ENCODE measurements at places on chromosomes 3 and 15. TPM values are rescaled to one million over a fixed set of nuclear protein-coding genes. Genes with fewer than 3 reads are reported as not detected.

DNA sequence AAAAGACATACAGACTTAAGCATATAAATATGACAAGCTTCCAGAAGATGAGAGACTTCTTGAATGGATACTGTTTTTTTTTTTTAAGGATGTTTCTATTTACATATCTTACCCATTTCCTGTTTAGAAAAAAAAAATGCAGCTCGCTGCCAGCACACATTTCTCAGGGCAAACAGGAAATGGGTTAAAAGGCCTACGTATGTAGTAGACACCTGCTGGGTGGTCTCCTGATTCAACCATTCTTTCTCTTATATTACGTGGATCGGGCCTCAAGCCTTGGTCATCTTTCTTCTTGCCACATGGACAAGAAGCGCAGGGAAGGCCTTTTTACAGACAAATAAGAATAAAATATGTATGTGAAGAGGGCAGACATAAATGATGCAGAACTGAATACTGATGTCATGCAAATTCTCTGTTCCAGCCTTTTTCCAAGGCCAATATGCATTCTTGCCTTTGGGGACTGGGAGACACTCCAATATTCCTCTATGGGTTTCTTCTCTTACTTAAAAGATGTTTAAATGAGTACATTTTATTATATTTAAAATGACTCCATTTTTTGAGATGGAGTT is 35.0 kb upstream of the TJP1 start:
- peaks cover 41% of the 10 kb centered on the region for H3K4me1 ChIP-seq
- H3K27me3 ChIP-seq: no peaks in the 10 kb centered on the region
- DNase-seq: no peak
- H3K27ac ChIP-seq: peak overlapping the region; percentile 78
- H3K4me3 ChIP-seq: no peak overlapping the region
- no peaks in the 10 kb centered on the region for H3K36me3 ChIP-seq

The CPEB1 gene
- total RNA-seq: 2.5 TPM

GRCh38 chr3:127164615-127165014 is 28.3 kb upstream of the PRR23E start:
- DNase-seq: no peak
- peaks cover 5% of the 10 kb centered on the region for H3K4me1 ChIP-seq

GRCh38 chr3:157541506-157542236 is 38.5 kb upstream of the VEPH1 start:
- no peak overlapping the region for H3K4me3 ChIP-seq
- no peak overlapping the region for H3K27ac ChIP-seq
- H3K36me3 ChIP-seq: peaks cover 4% of the 10 kb centered on the region
- H3K4me1 ChIP-seq: 0 out of 2 replicates have a peak, but pooled peaks cover 3% of the 10 kb centered on the region

DNA sequence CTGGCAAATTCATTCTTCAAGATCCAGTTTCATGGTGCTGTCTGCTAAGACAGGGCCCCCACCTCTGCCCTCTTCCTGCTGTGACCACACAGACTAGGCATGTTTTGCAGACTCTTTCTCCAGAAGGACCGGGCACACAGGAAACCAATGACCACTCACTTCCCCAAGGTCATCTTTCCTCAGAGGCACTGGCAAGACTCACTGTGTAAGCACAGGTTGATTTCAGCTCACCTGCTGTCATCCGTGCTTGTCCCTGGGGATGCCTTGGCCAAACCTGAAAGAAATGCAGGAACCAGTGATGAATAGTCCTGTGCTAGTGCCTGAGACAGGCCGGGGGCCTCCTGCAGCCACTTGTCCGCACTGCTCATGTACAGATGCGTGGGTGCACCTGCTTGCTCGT is 33.5 kb downstream of the ALS2CL start:
- H3K27me3 ChIP-seq: no peaks in the 10 kb centered on the region
- no peak overlapping the region for H3K4me3 ChIP-seq
- no peak for DNase-seq

The PAQR5 gene
- total RNA-seq: 11.5 TPM

DNA sequence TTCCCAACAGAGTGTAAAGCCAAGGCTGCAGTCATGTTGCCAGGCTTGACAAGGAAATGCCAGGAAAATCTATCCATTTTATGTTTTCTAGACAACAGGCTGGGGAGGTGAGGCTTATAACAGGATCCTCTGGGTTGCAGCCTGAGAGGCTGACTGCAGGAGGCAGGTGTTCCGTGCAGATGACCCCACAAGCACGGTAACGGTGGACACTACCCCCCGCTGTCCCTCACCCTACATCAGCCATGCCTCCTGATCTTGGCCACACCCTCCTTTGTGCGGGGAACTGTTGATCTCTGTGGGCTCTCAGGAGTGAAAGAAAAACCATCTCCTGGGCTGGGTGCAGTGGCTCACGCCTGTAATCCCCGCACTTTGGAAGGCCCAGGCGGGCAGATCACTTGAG is 68.0 kb upstream of the ADPGK start:
- H3K4me1 ChIP-seq: peaks cover 37% of the 10 kb centered on the region
- H3K27me3 ChIP-seq: peaks cover 17% of the 10 kb centered on the region
- H3K4me3 ChIP-seq: no peak overlapping the region

The GOLGA8K gene
- 1.2 TPM for total RNA-seq

The SETD2 gene
- 39.8 TPM for total RNA-seq

The PPP2R3A gene
- total RNA-seq: 12.9 TPM

GRCh38 chr3:112133626-112134334 is 732 bp upstream of the GCSAM start:
- no peak for DNase-seq
- H3K27ac ChIP-seq: no peak overlapping the region
- no peak overlapping the region for H3K4me3 ChIP-seq
- peaks cover 57% of the 10 kb centered on the region for H3K4me1 ChIP-seq
- H3K36me3 ChIP-seq: peaks cover 4% of the 10 kb centered on the region
- no peaks in the 10 kb centered on the region for H3K27me3 ChIP-seq
